ENCODE measurements at places on chromosomes 6 and 20.
A peak's percentile ranks its signal among the peaks of the same experiment; 100 is the strongest.

- no peak for DNase-seq
Observed at GRCh38 chr6:130980310-130981032, 82.6 kb downstream of the EPB41L2 start.

DNA sequence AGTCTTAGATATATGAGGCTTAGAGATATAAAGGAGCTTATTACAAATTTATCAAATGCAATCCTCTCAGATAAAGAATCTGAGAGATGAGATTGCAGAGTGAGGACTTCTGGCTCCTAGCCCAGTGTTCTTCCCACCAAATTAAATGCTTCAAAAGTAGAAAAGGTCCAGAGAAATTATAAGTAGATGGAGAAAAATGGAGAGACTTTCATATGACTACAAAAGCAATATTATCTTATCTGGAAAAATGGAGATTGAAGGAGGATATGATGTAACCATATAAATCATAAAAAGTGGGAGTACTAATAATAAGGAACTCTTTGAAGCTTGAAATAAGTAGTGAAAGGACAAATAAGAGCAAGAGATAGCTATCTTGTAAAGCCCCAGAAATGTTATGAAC is 2.8 kb downstream of the KCTD20 start:
- no peak for DNase-seq

- peak; percentile 92 for DNase-seq
Observed at GRCh38 chr6:35731736-35732532, 4.9 kb upstream of the ARMC12 start.

DNA sequence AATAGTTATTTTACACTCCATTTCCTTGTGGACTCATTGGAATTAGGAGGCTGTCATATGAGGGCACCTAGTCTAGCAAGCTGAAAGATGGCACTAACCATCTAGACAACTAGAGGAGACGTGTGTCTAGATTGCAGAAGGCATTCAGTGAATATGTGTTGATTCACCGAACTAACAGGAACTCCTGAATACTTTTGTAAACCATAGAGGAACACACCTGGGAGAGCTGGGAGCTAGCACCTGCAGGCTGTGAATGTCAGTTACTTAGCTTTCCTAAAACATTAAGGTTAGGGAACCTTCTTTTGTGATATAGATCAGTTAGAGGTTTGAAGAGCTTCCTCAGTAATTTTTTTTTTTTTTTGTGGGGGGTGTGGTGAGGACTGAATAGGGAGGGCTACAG is 7.7 kb downstream of the OPN5 start:
- no peak for DNase-seq

- no peak for DNase-seq
Observed at GRCh38 chr6:73340048-73340447, 14.0 kb downstream of the DPPA5 start.

- no peak for DNase-seq
Observed at GRCh38 chr6:34305982-34306708, 57.3 kb upstream of the SMIM29 start.

DNA sequence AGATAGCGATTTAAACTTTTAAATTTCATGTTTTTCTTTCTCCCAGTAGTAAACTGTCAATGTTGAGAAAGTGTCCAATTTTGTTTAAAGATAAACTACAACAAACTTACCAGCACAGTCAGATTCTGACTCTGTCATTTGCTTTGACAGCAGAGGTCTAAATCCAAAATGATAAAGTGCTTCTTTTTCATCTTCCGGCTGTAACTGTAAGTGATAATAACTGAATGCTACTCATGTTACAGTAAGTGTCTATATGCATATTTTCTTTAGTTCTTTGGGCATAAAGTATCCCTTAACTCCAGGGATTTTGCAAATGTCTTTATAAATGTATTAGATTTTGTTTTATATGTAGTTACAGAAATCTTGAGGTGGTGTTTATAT is 610.4 kb downstream of the RFPL4B start:
- no peak for DNase-seq

DNA sequence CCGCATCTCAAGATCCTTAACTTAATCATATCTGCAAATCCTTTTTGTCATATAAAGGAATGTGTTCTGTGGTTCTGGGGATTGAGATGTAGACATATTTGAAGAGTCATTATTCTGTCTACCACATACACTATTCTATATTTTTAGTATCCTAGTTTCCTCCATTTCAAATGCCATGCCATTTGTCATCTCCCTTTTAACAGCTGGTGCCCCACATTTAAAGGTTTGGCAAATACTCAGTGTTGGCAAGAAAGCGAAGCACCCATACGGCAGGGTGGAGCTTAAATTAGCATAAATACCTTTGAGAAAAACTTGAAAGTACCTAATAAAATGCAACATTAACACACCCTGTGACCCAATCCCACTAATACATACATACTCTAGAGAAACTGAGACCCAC is 31.7 kb downstream of the PAK5 start:
- no peak for DNase-seq

GRCh38 chr6:100761841-100762240 is 119.3 kb downstream of the ASCC3 start:
- DNase-seq, result no peak

- no peak for DNase-seq
Observed at GRCh38 chr6:88494401-88495140, 328.4 kb upstream of the CNR1 start.

DNA sequence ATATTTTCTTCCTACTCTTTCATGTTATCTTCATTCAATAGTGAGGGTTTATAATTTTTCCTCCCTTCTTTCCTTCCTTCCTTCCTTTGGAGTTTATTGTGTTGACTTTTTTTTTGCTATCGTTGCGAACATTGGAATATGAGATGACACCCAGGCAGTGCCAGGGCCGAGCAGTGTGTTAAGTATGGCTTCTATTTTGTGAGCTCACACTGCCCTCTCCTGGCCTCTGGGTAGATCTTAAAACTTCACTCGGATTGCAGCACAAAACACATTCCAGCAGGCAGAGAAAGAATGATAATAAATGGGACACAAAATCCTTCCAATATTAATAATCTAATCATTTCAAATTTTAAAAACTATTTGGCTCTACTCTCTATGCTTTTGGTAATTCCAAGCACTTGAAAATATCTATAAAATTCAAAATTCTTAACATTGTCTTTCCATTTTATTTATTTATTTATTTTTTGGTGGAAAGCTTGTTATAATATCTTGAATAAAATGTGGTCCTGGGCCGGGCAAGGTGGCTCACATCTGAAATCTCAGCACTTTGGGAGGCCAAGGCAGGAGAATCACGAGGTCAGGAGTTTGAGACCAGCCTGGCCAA is 147.4 kb upstream of the OLIG3 start:
- peak; percentile 49 for DNase-seq

- no peak for DNase-seq
Observed at GRCh38 chr20:48826883-48827771, 672 bp downstream of the PREX1 start.

- DNase-seq, result no peak
Observed at GRCh38 chr20:48075591-48076174, 290.4 kb upstream of the SULF2 start.

- DNase-seq, result no peak
Observed at GRCh38 chr20:23540624-23541023, 27.7 kb downstream of the CST9L start.

DNA sequence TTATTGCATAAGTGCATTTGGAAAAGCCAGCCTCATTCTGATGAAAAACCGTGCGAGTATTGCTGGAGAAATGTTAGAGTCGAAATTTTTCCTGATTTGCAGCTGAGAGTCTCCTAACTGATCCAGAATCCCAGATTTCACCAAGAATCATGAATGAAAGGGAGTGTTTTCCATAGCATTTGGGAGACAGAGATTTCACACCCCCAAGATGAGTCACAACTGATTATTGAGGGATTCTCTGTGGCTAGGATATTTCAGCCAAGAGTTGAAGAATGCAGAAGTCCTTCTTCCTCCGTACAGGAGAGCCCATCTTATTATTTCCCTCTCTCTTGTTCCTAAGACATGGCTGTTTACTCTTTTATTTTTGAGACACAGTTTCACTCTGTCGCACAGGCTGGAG is 82.2 kb upstream of the SALL4 start:
- no peak for DNase-seq

DNA sequence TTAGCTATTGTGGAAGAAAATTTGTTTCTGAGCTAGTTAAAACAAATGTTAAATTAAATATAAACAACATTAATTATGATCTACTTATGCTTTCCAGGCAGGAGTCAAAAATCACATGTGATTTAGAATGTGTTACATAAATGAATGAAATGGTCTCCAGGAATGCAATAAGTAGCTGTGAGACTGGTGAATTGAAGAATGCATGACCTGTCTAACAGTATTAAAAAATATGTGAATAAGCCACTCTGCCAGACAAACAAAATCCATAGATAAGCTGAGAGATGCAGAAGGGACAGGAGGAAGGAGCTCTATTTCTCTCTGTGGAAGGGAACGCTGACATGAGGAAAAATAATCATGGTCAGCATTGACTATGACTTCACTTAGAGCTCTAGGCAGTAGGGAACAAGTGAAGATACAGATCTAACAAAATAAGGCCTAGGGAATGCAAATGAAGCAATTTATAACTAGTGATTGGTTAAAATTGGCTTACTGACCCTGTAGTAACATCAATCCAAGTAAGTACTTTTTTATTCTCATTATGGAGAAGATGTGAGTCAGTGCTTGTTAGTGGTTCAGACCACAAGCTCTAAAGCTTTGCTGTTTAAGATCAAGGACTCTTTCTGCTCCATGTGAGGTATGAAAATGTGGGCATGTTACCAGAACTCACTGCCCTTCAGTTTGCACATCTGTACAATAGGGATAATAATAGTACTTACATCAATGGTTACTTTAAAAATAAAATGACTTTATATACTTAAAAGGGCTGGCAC is 432.6 kb downstream of the MMUT start:
- DNase-seq, result no peak

DNA sequence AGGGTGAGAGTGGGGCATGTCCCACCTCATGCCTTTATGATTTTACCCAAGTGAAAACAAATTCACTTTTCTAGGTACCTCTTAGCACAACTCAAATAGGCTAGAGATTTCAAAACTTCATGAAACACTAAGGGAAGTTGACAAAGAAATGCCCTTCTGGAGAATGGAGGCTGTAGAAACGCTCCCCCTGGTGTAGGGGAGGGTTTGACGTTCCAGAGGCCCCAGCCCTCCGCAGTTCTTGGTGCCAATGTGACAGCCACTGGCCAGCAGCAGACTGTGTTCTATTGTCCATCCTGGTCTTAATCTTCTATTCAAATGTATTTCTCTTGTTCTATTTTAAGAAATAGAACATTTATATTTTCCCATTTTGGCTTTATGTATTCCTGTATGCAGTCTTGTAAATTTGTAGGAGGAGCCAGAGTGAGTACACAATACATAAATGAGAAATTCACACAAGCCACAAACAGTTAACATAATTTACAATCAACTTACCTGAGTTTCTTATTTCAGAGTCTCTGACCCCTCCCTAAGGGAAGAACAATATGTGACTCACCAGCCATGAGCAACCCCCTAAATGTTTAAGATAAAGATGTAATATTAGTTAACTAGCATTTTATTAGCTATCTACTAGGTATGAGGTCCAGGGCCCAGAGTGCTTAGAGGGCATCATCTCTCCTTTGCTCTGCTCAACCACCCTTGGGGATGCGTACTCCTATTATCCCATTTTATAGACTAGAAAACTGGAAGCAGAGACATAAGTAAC is 8.8 kb upstream of the MUC21 start:
- no peak for DNase-seq

DNA sequence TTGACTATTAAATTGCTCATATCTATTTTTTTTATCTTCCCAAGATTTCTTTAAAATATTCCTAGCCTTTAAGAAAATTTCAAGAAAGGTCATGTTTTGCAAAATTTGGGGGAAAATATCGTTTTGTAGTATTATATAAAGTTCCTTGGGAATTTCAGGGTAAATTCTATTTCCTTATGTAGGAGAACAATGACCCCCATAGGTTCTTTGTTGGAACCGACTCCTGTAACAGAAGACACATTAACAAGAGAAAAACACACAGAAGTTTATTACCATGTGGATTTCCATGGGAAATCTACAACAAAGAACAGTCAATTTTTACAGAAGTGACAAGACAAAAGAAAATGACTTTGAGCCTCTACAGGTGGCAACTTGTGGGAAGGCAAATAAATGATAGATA is 68.1 kb downstream of the ADGB start:
- DNase-seq, result no peak

GRCh38 chr6:152736687-152737273 is 13.8 kb upstream of the VIP start:
- no peak for DNase-seq

DNA sequence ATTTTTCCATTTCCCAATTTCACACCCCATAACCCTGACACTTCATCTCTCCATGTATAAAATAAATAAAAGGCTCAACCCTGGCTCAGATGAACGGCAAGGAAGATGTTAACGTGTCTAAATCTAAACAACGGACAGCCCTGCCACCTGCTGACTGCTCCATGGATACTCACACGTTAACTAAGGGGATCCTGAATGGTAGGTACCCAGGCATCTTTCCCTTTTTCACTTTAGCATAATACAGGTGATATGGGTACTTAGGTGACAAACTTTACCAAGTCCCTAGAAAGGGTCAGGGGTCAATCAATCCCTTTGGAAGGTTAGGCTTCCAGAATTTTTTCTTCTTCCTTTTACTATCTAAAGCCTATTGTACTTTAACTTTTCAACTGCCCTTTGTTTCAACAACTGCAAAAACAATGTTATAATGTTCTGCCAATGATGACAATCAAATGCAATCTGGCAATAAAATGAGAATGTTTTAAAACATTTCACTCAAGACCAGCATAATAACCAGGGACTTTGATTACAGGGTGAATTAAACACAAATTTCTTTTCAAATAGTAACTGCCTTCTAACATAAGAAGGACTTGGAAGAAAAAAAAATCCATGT is 52.4 kb upstream of the IPCEF1 start:
- no peak for DNase-seq

DNA sequence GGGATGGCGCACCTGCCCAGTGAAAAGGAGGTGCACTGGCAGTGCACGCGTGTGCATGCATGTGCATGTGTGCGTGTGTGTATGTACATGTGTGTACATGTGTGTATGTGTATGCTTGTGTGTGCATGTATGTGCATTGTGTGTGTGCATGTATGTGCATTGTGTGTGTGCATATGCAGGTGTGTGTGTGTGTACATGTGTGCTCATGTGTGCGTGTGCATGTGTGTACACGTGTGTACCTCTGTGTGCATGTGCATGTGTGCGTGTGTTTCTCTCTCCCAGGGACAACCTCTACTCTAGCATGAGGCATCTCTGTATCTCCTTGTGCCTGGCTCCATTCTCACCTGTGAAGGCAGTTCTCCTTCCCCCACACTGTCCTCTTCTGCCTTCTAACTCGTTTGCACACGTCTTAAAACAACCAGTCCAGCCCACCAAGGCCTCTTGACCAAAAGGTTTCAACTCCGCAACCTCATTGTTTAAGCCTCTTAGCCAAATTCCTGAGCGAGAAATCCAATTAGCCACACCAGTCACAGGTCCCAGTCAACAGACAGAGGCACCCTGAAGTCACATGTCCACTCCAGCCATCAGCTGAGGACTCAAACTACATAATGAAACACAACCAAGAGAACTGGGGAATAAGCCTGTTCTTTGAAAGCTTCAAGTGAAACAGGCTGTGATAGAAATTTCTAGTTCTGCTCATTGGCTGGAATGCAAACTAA is 103.5 kb upstream of the PTPRT start:
- DNase-seq, result no peak

GRCh38 chr6:134406311-134406710 is 88.4 kb upstream of the SGK1 start:
- no peak for DNase-seq

GRCh38 chr6:150664091-150664490 is 64.4 kb downstream of the PLEKHG1 start:
- no peak for DNase-seq

- peak; percentile 33 for DNase-seq
Observed at GRCh38 chr20:62929051-62929538, 2.8 kb upstream of the DIDO1 start.
